ENCODE measurements at places on chromosomes 5 and 9. TPM values are rescaled to one million over a fixed set of nuclear protein-coding genes. Genes with fewer than 3 reads are reported as not detected.

DNA sequence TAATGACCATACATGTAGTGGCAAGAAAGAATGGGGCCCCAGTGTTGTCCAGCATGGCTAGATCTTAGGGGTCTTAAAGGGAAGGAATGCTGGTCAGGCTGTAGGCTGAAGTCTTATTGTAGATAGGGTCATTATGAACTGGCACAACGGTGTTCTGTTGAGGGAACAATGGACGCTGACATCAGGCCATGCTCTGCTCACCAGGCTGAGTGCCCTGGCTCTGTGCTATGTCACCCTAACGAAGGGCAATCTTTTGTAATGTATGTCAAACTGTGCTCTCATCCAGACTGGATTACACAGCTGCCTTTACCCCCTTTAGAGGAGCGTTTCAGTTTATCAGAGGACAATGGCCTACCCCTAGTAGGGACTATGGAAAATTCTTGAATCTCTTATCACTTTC, 14.6 kb upstream of the ZNF608 start:
- no peak for DNase-seq

DNA sequence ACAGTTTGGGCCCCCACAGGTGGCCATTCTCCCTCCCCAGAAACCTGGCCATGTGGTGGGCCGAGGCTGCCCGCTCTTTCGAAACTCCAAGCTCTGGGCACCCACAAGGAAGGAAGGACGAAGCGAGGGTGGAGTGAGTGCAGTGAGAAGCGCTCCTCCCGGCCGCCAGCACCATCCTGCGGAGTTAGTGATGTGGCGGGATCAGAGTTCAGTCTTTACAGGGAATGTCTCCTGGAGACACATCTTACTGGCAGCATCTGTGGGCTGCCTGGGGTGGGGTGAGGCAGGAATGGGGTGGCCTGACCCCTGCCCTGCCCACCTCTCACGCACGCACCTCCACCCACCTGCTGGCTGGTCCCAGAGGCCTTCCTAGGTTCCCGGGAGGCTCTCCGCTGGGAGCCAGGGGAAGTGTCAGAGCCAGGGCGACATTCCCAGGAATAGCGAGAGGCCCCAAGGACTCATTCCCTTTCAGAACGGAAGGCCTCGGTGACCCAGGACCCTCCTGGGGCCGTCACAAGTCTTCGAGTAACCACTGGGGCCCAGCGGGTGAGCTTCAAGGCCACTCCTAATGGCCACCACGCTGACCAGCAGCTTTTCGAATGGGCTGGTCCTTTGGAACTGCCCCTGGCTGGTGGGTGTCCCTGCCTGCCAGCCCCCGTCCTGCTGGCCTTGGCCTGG, 5.5 kb upstream of the RNU6ATAC start:
- no peak for DNase-seq

DNA sequence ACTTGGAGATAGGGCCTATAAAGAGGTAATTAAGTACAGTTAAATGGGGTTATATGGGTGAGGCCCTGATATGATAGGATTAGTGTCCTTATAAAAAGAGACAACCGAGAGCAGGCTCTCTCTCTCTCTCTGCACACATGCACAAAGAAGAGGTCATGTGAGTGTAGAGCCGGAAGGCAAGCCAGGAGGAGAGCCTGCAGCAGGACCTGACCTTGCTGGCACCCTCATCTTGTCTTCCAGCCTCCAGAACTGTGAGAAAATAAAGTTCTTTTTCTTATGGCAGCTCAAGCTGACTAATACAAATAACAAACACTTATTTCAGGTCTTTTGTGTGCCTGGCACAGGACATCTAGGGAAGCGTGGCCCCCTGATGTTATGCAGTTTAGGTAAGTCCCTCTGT, 62.1 kb downstream of the ARHGAP26 start:
- no peak for DNase-seq

DNA sequence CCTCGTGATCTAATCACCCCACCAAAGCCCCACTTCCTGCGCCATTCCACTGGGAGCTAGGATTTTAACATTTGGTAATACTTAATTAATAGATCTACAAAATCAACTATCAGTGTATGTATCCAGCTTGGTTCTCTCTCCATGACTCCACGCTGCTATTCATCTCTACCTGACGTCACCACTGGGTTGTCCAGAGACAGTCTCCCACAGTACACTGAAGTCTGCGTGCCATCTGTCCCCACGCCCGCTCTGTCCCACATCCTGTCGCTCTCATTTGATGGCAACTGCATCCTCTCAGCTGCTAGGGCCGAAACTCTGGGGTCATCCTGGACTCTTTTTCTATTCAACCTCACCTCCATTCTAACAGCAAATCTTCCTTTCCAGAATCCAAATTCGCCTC, 53.2 kb downstream of the ANKRD33B start:
- no peak for DNase-seq

DNA sequence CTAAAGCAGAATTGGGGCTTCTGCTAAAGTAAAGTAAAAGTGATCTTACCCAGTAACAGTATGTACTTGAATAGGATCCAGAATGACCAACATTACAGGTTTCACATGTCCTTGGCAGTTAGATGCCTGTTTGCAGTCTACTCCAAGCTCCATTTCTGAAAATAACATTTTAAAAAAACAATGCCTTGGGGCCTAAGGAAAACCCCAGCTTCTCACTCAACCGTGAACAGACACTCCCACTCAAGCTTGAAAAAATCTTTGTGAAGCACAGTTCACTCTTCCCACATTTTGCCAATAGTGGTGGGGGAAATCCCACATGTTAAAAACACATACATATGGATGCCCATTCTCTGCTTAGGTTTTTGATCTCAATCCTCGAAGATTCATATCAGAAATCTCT, 304.1 kb downstream of the ARRDC3 start:
- no peak for DNase-seq

- DNase-seq: no peak
These were observed 63.8 kb upstream of the ANKH start for GRCh38 chr5:14935341-14935740.

GRCh38 chr5:174087783-174088182, 42.3 kb downstream of the NSG2 start:
- no peak for DNase-seq

DNA sequence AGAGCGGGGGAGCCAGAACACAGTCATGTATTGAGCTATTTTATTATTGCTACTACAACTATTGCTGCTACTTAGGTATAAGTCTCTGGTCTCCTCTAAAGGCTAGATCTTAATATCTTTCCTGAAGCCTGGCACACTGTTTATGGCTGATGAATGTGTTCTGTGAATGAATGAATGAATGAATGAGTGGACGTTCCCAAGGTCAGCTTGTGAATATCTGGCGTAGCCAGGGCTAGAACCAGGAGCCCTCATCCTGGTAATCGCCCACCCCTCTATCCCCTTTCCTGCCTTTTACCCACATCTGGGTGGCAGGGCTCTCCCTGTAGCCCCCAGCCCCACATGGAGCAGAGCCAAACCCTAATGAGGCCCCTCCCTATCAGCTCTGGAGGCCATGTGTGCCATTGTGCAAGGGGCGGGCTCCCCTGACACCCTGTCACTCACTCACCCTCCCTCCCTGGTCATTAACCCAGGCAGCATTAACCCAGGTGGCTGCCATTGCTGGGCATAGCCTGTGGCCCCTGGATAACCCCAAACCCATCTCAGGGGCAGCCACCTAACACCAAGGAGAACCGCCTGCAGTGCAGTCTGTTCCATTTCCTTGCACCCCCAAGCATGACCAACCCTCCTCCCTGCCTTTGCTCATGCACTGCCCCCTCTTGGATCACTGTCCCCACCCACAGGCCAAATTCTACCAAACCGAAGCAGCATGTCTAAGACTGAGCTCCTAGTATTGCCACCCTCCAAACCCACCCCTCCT, 2.0 kb upstream of the AKNA start:
- DNase-seq: no peak

DNA sequence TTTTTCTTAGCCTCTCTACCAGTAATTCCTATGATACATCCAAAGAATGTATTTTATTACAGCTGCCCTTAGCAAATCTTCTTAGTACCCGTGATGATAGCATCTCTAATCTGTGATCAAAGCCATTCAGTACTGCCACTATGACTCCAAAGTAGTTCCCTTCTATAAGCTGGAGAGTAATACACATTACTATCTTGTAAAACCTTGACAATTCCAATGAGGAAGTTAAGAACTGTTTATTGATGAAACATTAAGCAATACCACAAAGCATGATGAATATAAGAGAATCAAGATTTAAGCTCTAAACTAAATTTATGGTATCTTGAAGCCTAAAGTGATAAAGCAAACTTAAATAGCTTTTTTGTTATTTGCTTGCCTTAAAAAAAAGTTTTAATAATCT, 86.1 kb downstream of the SMIM23 start:
- DNase-seq: no peak

DNA sequence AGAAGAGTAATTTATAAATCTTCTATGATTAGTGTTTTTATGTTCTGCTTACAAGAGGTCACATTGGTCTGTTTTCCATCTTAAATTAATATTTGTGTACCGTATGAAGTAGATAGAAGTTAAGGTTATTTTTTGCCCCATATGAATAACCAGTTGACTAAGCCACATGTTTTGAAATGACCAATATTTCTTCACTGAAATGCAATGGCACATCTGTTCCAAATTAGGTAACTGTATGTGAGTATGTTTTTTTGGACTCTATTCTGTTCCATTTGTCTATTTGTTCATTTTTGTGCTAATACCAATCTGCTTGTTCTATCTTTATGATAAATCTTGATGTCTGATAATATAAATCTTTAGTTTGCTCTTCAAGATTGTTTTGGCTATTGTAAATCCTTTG, 17.7 kb downstream of the JAK2 start:
- no peak for DNase-seq

DNA sequence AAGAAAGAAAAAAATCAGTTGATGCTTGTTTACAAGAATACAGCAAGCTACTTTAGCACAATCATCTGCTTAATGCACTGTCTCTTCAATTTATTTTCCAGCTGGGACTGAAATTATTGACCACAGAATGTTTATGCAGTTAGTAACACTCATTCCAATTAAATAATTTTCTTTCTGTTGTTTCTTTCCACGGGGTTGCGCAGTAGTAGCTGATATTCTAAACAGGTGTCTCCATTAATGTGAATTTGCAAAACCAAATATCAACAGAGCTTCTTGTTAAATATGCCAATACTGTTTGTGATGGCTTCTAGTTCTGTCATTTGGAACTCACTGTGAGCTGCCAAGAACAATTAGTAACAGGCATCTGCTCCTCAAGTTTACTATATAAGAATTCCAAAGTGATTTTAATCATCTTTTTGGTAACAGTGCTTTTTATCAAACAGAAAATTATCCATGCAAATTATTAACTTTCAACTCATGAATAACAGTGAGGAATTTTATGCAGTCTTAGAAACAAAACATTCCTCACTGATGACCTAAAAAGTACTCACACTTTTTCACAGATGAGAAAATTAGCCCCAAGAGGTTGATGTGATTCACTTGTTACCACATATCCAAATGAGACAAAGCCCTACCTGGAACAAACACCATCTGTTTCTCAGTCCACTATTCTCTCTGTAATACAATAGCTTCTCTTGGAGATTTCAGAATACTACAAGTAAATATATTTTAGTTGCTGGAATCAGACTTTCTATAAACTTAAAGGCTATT, 567.6 kb upstream of the RGMB start:
- no peak for DNase-seq

- DNase-seq: no peak
These were observed 3.6 kb upstream of the DPH7 start for GRCh38 chr9:137582286-137582860.

DNA sequence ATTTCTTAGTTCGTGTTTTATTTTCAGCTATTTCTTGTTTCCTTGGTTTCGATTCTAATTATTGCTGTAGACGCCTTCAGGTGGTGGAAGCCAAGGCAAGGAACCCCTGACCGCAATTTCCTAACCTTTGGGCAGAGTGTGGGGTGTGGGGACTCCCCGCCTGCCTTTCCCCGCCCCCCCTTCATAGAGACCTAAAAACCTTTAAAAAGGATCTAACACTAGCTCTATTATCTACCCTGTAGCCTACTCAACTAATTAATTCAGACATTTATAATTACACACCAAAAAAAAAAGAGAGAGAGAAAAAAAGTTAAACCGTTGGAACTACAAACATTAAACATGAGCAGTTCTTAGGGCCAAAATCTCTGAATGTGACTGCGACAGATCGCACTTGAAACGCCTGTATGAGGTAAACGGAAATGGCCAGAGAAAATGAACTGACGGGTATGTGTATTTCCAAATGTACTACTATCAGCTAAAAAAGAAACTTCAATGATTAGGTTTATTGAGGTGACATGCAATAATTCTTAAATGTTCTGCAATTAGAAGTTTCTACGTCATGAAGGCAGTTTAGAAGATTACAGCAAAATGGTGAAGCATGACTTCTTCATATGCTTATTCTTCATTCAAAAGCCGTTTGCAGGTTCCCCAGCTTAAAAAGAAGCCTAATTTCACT, 19.0 kb upstream of the FER start:
- DNase-seq: no peak

GRCh38 chr5:58738336-58738735, 155.5 kb downstream of the RAB3C start:
- no peak for DNase-seq

- no peak for DNase-seq
These were observed 69.3 kb downstream of the MAT2B start for GRCh38 chr5:163574472-163575440.

DNA sequence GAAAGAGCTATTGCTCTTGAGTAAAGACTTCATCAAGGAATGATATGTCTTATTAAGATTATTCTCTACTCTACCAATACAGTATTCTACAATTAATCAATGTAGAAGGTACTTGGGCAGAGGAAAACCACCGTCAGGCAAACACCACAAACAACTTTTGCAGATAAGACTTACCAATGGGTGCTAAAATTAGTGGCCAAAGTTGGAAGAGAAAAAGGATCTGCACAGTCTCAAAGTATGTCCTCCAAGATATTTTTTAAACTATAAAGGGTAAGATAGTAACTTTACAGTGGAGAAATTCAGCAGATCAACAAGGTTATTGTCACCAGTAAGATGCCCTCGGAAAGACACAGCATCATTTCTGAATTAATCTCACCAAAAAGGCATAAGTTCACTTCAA, 38.9 kb downstream of the NRG2 start:
- DNase-seq: no peak

GRCh38 chr5:151584057-151584937, 6.8 kb downstream of the FAT2 start:
- DNase-seq: no peak

DNA sequence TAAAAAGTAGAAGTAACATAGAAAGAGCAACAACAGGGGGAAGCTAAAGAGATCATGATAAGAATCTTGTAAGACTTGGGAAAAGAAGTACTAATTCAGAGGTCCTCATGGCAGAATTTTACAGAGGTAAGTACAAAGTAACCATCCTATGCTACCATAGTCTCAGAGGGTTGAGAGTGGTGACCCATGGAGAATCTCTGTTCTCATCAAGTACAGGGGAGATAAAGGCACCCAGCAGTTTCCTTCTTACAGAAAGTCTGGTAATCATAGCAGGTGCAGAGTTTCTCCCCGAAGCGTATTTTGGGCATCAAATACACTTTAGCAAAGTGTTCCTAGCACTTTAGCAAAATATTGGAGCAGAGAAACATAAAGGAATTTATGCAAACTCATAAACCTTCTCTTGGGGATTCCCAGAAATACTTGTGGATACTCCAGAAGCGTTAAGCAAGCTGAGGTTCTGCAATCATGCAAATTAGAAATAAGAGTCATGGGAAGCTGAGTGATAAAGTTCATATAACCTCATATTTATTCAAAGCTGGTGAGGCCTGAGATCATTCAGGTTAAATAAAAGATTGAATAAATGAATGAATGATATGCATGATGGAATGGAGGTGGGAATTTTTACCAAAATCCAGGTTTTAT, 101.0 kb upstream of the SMC2 start:
- DNase-seq: no peak

PAEP gene
- not detected for total RNA-seq

OSMR gene
- 85.6 TPM for total RNA-seq

FABP6 gene
- not detected for total RNA-seq

All from upper lobe of right lung (tissue), 1 donor.